ENCODE measurements at places on chromosomes 3 and 15.

DNA sequence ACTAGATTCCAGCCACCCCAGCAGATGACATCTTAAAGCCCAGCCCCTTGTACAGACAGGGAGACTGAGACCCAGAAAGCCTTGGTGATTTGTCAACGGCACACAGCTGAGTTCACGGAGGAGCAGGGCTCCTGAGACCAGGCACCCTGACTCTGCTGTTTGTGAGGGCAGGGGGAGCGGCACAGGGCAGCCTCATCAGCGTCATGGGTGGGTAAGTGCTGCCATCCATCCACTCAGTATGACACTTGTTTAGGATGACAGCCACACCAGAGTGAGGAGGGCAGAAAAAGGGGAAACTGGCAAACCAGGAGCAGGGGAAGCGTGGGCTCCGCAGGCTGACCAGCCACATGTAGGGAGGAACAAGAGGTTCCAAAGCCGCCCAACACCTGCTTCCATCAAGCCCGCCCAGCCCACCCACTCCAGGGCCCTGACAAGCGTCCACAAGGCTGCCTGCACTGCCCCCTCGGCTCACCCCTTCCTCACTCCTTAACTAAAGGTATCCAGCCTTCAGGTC is 19.9 kb downstream of the RBPMS2 start:
- no peak for DNase-seq

DNA sequence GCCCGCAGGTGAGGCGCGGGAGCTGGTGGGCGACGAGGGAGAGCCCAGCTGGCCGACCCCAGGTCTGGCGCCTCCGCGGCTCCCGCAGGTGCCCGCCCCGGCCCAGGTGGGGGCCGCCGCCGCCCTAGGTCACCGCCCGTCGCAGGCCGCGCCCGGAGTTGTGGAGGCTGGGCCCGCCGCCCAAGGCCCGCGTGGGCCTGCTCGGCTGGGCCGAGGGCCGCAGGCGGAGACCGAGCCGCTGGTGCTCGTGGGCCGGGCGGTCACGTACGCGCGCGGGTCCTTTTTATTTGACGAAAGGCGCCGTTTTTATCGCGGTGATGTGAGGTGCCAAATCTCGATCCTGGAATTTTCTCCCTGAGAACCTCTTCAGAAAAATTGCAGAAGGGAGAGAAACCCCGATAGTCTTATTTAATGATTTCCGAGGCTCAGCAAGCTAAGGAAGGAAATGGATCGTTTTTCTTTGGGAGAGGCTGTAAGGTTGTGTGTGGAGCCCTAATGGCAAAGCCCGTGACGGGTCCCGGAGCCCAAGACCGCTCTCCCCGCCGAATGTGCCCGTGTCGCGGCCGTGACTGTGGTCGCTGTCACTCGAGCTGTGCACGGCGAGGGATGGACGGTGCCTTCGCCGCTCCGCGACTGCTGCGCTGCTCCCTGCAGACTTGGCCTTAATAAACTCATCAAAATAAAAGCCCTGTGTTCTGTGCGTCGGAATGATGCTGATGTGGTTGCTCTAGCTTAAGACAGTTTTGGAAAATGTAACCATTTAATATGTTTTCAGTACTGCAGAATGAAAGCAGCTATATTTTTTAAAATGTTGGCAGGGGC is 612 bp downstream of the APPL1 start:
- DNase-seq: no peak

- DNase-seq: no peak
Measured at GRCh38 chr3:145118303-145118702, 1042.7 kb downstream of the PLOD2 start.

DNA sequence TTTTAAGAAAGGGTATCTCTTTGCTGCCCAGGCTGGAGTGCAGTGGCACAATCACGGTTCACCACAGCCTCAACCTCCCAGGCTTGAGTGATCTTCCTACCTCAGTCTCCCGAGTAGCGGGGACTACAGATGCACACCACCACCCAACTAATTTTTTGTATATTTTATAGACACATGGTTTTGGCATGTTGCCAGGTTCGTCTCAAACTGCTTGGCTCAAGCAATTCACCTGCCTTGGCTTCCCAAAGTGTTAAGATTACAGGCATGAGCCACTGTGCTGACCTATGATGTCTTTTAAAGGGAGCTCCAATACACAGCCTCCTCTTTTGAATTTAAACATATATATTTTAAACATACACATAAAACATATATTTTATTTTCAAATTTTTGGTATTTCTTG is 60.9 kb downstream of the SLC9C1 start:
- no peak for DNase-seq
